SIG-M5 (cell line): ENCODE measurements at places on chromosomes 5 and 9.
A peak's percentile ranks its signal among the peaks of the same experiment; 100 is the strongest.

DNA sequence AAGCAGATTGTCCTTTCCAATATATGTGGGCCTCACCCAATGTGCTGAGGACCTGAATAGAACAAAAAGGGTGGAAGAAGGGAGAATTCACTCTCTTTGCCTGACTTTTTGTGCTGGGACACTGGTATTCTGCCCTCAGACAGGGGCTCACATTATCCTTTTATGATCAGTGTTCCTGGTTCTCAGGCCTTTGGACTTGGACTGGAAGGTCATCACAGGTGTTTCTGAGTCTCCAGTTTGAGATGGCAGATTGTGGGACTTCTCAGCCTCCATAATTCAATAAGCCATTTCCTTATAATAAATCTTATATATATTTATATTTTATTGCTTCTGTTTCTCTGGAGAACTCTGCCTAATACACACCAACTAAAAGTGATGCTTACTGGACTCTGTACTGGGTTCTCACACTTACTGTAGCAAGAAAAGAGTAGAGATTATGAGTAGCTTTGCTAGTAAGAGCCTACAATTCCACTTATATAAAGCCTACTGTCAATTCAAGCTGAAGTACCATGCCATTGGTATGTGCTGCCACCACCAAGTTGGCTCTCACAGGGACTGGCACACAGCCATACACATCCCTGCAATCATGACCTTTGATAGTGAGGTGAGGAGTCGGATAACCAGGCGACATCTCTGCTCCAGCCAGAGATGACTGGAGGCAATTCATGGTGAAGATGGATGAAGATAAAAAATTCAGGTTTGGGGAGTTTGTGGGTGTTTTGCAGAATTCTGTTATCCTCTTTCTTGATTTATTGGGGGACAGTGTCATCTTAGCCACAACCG, 130.7 kb upstream of the NR3C1 start:
- DNase-seq = no peak

DNA sequence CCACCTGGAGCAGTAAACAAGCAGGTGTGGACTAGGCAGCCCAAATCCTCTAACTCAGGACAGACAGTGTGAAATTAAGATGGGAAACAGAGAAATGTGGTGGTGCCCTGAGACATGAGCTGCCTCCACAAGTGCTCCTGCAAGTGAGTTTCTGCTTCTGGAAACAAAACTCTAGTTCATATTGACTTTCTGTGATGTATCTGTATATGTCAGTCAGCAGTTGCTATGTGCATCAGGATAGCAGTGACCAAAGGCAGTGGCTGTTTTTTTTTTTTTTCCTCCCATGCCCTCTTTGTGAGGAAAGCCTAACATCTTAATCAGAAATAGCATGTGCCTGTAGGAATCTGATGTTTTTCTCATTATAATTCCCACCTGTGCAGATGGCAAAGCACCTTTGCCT, 318.4 kb upstream of the SEMA6A start:
- no peak for DNase-seq

DNA sequence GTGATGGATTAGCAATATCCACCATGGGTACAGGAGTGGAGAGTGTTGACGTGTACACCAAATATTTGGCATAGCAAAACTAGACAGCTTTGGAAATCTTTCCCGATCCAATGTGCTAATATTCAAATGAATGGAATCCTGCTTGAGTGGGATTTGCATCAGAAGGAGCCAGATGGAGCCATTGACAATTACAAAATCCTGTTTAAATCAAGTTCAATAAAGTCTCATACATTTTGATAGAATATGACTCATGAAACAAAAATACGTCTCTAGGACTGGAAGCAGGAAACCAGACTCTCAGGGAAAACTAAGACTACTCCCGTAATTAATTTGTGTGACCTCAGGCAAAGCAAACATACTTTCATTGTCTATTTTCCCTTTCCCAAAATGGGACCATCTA, 13.0 kb downstream of the TNC start:
- no peak for DNase-seq

DNA sequence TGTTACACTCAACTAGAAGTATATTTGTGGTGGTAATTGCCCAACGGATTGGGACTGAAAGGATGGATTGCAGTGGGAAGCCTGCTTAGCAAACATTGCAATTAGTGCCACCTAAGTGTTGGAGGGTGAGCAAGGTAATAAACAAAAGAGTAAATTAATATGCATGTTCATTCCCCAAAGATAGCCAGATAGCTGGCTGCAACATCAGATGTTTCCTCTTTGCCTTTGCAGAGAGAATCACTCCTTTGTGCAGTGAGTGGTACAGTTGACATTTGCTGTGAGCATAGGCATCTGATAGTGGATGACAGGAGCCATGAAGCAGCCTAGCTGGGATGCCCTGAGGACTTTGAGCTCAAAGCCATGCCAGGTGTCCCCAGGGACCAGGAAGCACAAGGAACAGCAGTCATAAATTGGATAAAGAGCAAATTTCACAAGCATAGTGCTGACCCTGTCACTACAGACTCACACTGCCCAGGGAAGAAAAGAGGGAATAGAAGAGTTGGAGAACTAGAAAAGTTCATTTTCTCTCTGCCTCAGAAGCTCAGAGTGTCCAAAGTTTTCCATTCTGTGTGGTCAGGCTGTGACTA, 336.1 kb upstream of the SLC30A5 start:
- no peak for DNase-seq

DNA sequence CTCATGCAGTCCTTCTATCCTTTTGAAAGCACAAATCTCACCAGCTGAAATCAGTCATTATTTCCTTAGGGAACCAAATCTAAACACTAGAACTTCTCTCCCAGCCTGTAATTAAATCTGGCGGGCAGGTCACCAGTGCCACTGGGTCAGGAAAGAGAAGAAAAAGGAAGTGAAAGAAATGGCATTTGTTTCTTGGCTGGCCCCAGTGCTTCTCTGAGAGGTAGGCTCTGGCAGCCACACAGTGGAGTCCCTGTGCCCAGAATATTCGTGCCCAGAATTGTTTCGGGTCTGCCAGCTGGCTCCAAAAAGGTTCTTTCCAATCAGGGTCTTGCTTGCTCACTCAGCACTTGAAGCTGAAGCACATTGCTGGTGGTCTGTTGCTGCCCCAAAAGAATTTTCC, 133.9 kb upstream of the MTAP start:
- no peak for DNase-seq

- DNase-seq = no peak
Measured at GRCh38 chr5:58048185-58048925, 411.5 kb downstream of the PLK2 start.

DNA sequence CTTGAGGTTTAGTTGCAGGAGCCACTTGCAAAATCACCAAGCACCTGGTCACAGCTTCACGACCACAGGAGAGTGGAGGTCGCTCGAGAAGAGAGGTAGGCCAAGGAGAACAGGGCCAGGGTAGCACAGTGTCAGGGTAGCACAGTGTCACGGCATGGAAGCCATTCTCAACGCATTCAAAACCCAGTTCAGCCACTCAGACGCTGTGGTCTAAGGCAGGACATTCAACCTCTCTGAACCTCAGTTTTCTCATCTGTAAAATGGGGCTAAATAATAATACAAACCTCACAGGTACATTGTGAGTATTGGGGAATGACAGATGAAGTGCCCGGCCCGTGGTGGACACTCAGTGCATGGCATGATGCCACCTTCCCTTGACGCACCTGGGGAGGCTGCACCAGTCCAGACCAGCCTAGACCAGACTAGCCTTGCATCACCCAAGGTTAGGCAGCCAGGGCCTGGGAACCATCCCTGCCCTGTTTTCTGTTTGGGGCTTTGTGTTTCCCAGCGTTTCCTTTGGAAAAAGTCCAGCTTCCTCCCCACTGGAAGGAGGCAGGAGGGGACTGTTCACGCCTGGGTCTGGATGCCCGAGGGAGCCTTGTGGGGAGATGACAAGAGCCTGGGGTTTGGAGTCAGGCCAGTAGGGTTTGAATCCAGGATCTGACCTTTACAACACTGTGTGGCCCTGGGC, 7.8 kb upstream of the LMX1B start:
- no peak for DNase-seq

GRCh38 chr9:109315480-109316206, 5.2 kb downstream of the EPB41L4B start:
- DNase-seq = no peak

GRCh38 chr5:56800186-56800585, 15.2 kb upstream of the MAP3K1 start:
- DNase-seq = no peak

GRCh38 chr5:145921211-145921610, 15.2 kb upstream of the SH3RF2 start:
- no peak for DNase-seq

DNA sequence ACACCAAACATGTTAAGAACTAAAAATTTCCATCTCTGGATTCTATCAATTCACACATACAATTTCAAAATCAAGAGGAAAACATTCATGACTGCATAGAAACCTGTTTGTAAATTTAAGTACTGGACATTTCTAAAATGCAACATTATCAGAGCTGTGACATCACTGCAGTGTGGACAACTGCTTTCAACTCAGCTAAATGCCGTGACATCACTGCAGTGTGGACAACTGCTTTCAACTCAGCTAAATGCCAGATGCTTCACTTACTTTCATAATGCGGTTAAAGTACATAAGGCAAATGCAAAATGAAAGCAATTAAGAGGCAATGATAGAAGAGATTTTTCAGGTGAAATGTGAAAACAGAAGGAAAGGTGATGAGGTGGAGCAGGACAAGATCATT, 161.5 kb downstream of the ARL15 start:
- DNase-seq = no peak

DNA sequence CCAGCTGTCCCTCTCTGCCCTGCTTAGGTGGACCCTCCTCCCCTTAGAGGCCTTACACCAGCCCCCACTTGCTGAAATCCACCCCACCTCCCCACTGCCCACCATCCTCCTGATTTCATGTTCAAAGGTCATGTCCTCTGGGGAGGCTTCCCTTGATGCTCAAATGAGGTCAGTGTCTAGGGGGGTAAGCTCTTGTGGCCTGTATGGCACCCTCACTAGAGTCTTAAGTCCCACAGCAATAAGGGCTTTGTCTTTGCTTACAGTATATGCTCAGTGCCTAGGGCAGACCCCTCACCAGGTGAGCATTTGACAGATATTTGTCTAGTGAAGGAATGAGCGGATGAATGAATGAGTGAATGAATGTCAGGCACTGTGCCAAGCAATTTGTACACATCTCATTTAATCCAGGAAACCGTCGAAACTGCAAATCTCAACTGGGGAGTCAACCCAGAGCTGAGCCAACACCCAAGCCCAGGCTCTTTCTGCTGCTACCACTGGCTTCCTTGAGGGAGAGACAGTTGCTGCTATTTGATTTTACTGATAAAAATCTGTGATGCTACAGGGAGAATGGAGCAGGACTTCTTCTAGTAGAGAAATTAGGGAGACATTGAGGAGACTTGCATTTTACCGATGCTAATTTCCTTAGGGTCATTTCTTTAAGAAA, 101.9 kb downstream of the IQGAP2 start:
- DNase-seq = no peak

- no peak for DNase-seq
Measured at GRCh38 chr5:383066-383465, 59.9 kb upstream of the EXOC3 start.

- no peak for DNase-seq
Measured at GRCh38 chr5:148379340-148379739, 4.4 kb upstream of the FBXO38 start.

GRCh38 chr9:6471231-6471850, 58.3 kb downstream of the UHRF2 start:
- no peak for DNase-seq

DNA sequence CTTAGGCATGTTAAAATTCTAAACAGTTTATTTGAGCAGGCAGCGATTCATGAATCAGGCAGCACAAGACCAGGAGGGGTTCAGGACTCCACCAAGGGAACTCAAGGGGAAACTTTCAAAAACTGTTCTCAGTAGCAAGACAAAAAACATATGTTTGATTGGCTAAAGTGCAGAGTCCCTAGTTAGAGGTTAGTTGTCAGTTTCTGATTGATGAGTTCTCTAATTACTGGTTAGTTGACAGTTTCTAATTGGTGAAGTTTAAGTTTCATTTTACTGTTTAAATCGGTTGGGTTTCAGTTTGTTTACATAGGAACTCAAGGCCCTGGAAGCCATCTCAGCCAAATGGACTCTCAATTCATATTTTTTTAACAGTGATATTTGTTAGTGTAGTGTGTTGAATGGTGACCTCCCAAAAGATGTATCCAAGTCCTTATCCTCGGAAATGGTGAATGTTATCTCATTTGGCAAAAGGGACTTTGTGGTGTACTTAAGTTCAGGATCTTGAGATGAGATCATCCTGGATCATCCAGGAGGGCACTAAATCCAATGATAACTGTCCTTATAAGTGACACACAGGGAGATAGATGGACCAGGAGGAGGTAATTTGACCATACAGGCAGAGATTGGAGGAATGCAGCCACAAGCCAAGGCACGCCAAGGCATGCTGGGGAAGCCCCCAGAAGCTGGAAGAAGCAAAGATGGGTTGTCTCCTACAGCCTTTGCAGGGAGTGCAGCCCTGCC, 219.2 kb upstream of the RAI14 start:
- no peak for DNase-seq

DNA sequence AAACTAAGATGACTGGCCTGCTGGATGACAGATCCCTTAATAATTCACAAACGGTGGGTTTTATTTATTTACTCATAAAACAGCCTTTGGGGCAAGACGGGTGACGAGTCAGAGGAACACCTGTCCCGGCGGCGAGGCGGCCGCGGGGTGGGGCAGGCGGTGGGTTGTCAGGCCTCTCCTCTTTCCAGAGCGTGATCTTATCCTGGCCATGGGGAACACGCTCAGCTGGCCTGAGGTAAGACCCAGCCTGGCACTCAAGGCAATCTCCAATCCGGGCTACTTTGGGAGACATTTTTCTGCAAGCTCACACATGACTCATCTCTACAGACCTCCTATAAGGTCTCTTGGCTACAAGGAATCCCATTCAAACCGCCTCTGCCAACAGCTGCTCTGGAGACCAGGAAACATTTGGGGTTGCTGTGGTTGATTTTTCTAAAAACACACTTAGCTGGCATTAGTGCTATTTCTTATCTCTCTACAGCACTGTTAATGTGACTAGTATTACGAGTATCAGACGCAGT, 6.3 kb downstream of the RAPGEF1 start:
- peak; percentile 49 for DNase-seq

DNA sequence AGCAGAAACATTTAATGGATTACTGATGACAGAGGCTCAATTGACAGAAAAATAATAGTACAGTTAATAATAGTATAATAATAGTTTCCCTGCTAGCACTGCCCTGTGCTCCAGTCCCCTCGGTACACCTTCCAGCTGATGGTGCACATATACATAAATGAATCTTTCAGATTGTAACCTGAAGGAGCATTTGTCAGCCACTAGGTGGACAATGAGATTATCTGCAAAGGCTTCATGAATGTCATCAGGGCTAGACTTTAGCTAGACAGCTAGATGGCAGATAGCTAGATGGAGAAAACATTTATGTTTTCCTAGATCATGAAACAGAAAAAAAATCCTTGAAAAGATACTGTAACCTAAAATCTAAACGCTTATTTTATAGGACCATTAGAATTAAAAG, 304.4 kb upstream of the SMC2 start:
- DNase-seq = no peak

GRCh38 chr5:114362197-114362976, 517 bp downstream of the KCNN2 start:
- DNase-seq = no peak

DNA sequence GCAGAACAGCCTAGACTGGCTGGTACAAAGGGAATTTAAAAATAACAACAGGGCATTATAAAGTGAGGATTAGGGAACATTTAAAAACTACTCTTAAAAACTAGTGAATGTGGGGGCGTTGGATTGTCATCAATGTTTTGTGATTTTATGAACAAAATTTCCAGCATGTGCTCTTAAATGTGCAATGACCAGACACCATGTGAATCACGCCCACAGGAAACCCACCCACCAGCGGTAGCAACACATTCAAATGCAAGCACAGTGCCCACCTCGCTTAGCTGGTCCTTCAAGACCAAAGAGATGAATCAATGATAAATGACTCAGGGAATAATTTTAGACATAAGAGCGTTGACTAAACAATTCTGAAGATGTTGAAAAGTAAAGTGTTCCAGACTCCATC, 40.9 kb downstream of the S1PR3 start:
- no peak for DNase-seq
